ENCODE measurements at places on chromosomes 16 and 17. TPM values are rescaled to one million over a fixed set of nuclear protein-coding genes. Genes with fewer than 3 reads are reported as not detected.

Gene ERBB2
- 19.8 TPM for total RNA-seq

Gene TEX2
- 17.2 TPM for total RNA-seq

Gene KRT40
- total RNA-seq = not detected

Gene NDUFAF8
- total RNA-seq = 163 TPM

Gene PDIA2
- total RNA-seq = not detected
